ENCODE measurements at places on chromosomes 4 and X.

DNA sequence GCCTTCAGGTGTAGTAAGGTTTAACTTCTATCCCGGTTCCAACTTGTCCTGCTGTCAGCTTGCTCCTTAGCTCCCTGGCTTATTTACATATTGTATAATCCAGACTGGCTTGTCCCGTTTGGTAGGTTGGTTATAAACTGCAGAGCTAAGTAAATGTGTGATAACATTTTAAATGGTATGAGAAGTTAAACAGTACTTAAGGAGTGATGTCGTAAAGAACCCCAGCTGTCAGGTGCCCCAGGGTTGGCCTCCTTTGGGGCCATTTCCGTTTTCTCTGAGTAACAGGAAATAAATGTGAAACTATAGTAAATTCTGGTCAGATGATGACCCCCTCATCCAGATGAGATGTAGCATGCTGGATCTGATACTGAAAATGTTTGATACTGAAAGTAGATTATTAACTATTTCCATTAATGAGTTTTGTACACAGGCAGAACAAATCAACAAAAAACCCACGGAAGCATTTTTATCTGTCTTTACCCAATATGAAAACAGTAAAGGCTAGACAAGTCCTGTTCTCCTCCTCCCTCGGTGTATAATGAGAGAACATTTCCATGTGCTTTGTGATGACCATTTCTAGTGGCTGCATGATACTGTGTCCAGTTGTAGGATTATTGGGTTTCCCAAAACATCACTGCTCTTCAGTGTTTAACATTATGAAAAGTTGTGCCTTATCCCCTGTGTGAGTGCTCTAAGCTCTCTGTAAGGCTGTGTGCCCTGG lies 22.4 kb downstream of the GAB1 start:
- DNase-seq, result no peak

DNA sequence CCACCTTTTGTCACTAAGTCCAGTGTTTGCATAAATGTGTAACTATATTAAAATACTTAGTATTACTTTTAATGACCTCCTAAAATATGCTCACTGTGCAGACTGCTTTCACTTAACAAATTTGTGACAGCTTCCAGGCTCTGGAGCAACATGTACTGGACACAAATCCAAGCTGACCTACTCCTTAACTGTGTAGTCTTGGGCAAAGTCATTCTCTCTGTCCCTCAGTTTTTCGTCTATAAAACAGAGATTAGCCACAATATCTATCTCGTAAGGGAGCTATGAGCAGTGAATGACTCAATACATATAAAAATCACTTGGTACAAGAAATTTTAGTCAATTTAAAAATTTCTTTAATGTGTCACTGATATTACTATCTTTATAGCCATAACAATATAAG lies 20.4 kb upstream of the RAB40A start:
- DNase-seq, result no peak

- no peak for DNase-seq
These were observed 421.3 kb downstream of the MID1IP1 start for GRCh38 chrX:39222346-39223113.

- no peak for DNase-seq
These were observed 213.2 kb upstream of the UGT8 start for GRCh38 chr4:114385195-114385985.

GRCh38 chr4:121277194-121278105 lies 103.4 kb downstream of the QRFPR start:
- DNase-seq, result no peak

DNA sequence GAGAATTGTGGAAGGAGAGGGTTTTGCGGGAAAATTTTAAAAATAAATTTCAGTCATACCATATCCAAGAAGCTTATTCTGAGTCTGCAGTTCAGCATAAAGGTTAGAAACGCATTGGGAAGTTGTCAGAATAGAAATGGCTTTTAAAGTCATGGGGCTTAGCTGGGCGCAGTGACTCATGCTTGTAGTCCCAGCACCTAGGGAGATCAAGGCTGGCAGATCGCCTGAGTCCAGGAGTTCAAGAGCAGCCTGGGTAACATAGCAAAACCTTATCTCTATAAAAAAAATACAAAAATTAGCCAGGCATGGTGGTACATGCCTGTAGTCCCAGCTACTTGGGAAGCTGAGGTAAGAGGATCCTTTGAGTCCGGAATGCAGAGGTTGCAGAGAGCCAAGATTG lies 3.9 kb upstream of the PLA2G12A start:
- no peak for DNase-seq

DNA sequence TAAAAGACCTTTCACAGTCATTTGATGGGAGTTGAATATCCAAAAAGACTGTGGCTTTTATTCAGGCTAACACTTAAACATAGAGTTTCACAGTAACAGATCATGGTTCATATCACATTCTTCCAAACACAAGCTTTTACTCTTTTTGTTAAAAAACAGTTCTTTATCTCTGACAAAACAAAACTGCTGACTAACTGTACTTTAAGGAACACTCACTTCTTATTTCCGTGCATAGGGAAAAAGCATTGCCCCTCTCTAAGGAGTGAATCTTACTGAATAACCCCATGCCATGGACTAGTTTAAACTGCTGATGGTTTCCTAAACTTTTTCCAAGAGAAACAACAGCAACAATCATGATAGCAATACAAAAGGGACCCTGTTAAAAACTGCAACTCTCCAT lies 297.0 kb upstream of the INTU start:
- no peak for DNase-seq

GRCh38 chr4:83618991-83619645 lies 83.2 kb downstream of the GPAT3 start:
- DNase-seq, result peak; percentile 6

GRCh38 chrX:97402903-97403302 lies 519.2 kb downstream of the RPA4 start:
- no peak for DNase-seq

DNA sequence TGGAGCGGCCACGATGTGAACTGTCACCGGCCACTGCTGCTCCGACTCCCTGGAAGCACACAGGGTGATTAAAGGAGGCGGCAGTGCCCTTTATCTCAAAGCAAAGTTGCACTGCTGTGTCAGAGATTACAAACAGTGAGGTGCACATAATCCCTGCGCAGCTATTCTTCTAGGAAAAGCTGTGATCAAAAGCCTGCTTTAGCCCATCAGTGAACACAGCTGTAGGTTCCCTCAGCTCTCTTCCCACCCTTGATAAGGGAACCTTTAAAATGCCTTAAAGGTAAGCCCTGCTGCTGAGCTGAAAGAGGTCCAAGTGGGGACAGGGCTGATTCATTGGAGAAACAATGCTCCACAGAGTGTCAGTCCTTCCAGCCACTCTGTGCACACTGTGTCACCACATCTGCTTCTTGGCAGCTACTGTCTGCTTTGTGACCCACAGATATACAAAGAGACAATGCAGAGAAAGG lies 127.6 kb downstream of the EIF4E start:
- peak; percentile 48 for DNase-seq

DNA sequence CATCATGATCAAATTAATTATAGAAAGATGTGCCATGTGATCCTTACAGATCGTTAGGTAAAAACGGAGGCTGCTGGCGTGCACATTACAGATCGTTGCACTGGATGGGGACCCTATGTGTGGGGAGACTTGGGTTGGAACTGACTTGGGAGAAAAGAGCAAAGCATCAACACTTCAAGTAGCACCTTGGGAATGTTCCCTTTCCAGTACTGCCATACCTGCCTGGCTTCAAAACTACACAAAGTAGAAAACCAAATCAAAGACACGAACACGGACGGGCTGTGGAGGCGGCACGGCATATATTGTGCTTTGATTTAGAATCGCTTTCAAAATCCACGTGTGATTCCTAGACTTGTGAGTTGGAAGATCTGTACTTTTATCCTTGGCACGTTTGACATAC lies 898 bp downstream of the CMC4 start:
- no peak for DNase-seq

- DNase-seq, result no peak
These were observed 21.3 kb upstream of the SFRP2 start for GRCh38 chr4:153809916-153810810.

- no peak for DNase-seq
These were observed 28.2 kb downstream of the ARSJ start for GRCh38 chr4:113951263-113951662.

DNA sequence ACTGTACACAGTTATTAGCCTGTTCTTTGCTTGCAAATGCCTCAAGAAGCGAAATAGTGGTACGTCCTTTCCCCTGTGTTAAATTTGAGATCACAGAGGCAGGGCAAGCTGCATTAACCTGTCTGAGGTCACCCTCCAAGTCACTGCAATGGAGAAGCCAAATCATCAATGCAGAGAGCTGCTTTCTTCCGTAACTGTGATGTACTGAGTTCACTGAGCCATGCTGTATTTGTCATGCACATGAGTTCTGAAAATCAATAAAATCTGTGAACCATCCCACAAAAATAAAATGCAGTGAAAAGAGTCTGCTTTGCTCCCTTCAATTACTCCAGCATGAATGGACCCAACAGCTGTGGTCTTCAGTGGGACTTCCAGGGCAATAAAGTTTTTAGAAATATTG lies 393.5 kb downstream of the KCNIP4 start:
- DNase-seq, result no peak

DNA sequence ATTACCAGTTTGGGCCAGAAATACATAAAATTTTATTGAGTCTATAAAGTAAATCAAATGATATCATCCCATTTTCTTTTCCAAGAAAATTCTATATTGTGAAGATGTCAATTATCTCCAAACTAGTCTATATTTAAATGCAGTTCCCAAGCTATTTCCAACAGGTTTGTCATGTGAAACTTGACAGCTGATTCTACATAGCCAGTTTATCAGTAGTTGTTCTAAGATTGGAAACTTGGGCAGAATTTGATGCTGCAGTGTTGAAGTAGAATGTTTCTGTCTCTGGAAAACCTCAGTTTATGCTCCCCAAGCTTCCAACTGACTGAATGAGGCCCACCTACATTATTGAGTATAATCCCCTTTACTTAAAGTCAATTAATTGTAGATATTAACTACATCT lies 994.1 kb downstream of the PCDH7 start:
- DNase-seq, result no peak

GRCh38 chr4:175421506-175421905 lies 390.6 kb downstream of the GPM6A start:
- no peak for DNase-seq

GRCh38 chrX:12789976-12790375 lies 1.2 kb upstream of the PRPS2 start:
- DNase-seq, result no peak

DNA sequence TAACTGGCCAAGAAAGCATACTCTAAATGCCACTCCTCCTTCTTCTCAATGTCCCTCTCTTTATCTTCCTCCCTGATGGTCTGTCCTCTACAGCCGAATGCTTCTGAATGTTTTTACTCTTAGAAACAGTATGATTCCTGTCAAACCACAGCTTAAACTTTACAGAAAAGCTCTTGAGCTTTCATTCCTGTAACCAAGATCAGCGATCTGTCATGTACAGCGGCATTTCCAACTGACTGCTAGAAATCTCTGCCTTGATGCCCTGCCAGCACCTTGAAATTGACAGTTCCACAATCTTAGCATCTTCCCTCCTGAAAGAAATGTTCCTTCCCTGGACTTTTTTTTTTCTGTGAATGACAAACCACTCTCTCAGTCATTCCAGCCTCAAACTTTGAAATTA lies 11.5 kb upstream of the GATB start:
- DNase-seq, result no peak

- DNase-seq, result no peak
These were observed 26.2 kb upstream of the NFKB1 start for GRCh38 chr4:102474736-102475504.

DNA sequence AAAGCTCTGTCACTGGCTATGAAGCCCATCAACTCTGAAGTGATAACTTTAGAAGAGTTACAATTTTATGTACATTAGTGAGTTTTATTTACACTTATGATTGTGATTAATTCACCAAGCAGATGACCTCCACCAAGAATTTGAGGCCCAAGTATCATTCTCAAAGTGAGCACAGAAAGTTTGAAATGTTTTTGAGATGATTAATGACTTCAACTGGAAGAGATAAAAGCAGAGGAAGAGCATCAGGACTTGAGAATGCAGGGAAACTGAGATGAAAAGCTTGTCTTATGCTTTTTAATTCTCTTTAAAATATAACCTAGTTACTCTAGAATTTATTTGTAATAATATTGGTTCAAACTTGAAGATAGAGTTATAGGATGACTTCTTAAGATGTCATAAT lies 112.8 kb upstream of the H2AZ1 start:
- no peak for DNase-seq

GRCh38 chr4:160019936-160020335 lies 917.1 kb downstream of the RAPGEF2 start:
- no peak for DNase-seq

DNA sequence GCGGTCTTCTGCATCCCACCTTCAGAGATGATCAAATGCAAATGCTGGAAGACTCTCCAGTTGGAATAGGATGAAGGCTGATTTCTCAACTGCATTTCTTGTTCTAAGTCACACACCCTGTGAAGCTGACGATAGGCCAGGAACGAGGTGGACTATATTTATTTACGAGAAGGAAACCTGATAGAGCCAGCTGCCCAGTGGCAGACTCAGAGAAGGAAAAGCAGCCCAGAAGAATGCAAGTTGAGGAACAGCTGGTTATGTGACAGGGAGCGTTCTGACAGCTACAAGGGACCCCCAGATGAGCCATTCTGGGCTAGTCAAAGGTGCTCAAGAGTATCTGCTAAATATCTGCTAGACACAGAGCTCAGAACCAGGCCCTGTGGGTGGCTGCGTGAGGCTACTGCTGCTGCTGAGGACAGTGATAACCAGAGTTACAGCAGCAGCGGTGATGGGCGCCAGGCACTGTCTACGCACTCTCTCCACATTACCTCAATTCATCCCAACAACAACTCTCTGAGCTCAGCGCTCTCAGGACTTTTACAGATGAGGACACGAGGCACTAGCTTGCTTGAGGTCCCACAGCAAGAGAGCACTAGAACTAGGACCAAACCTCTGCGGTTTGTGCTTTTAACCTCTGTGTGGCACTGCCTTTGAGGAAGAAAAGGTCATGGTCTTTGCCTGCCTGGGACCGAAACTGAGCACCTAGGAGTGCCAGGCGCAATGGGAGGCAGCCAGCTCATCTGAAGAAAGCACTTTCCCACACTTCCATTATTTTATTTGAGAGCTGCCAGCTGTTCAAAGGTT lies 69.0 kb downstream of the GATB start:
- DNase-seq, result no peak

DNA sequence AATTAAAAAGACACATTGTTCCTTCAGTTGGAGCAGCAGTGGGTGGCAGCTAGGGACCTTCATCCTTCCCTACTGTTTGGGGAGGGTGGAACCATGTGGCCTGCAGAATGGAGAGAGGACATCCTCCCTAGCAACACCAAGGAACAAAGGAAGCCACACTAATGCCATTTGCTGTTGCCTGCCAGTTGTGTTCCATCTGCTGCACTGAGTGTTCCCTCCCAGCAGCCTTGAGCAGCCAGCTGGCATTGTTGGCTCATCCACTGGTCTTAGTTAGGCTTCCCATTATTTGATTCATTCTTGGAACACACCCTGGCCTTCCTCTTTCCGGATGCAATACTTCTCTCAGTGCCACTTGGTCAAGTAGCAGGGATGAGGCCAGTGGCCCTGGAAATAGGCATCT lies 25.0 kb upstream of the HMGB3 start:
- peak; percentile 35 for DNase-seq

GRCh38 chr4:154642373-154643009 lies 30.0 kb upstream of the FGG start:
- DNase-seq, result no peak

Data from C1 segment of cervical spinal cord (tissue), 14 donors.